ENCODE measurements at places on chromosomes 6 and 20.
A peak's percentile ranks its signal among the peaks of the same experiment; 100 is the strongest.

DNA sequence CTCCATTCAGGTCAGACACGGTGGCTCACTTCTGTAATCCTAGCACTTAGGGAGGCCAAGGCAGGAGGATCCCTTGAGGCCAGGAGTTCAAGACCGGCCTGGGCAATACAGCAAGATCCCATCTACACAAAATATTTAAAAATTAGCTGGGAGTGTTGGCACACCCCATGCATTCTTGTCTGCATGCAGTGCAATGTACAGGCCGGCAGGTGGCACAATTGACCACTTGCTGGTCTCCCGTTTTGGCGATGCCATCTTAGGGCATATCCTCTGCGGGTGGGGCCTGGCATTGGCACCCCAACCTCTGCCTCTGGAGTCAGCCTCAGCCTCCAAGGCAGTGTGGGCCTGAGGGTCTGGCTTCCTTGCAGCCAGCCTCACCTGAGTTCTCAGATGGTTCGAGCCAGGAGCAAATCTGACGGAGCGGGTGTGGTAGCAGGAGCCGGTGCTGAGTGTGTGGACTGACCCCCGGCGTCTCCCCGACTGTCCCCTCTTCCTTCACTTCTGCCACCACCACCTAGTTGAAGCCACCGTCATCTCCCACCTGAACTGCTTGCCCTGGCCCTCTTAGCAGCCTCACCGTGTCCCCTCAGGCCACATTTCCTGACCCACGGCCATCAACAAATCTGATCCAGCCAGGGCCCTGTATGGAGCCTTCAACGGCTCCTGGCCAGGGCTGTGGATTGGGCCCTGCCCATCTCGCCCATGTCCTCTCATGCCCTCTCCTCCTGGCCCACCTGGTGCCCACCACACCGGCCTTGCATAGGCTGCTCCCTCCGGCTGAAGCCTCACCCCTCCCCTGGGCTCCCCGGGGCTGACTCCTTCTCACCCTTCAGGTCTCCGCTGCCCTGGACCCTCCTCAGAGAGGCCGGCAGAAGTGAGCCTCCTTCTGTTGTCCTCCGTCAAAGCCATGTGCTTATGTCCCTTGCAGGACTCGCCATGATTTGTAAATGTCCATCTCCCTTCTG is 44.0 kb downstream of the EFCAB8 start:
- peak; percentile 26 for DNase-seq

DNA sequence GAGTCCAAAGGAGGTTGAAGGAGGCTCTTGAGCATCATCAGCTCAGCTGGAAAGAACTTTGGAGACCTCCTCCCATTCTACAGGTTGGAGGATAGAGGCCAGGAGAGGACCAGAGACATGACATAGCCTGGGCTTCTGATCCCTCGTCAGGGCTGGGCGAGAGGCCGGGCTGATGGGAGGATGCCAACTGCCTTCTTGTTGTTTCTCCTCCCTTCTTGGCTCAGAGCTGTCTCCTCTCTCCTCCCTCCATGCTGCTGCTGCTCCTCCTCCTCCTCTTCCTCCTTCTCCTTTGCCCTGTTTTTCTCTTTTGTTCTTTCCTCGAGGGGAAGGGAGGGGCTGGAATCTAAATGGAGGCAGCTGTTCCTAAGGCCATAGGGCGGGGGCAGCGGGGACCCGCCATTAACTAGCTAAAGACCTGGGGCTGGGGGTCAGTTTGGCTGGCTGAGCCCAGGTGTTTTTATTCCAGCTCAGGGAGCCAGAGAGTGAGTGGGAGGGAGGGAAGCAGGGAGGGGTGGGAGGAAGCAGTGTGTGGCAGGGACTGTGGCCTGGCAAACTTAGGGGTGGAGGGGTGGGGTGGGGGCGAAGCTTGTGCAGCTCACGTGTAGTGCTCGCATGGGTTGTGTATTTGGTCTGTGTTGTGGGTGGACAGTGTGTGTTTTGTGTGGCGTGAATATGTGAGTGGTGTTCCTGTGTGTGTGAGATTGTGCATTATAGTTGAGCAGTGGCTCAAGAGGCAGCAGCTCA is 84.8 kb downstream of the CD40 start:
- peak; percentile 8 for DNase-seq

GRCh38 chr20:62824476-62825332 is 7.9 kb downstream of the COL9A3 start:
- no peak for DNase-seq

DNA sequence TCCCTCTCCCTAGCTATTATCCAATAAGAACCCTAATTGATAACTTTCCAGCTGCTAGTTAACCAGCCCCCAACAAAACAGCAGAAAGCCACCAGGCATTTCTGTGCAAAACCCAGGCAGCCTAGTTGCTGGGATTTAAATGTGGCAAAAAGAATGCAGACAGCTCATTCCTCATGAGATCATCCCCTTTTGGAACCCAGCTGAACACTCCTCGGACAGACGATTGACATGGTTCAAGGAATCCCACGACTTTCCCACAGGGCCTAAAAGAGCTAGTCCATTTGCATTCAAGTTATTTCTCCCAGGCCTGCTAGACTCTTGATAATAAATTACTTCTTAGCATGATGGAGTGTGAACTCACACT is 24.0 kb downstream of the JAG1 start:
- no peak for DNase-seq

- DNase-seq, result no peak
Observed at GRCh38 chr6:16092990-16093389, 35.9 kb upstream of the MYLIP start.

DNA sequence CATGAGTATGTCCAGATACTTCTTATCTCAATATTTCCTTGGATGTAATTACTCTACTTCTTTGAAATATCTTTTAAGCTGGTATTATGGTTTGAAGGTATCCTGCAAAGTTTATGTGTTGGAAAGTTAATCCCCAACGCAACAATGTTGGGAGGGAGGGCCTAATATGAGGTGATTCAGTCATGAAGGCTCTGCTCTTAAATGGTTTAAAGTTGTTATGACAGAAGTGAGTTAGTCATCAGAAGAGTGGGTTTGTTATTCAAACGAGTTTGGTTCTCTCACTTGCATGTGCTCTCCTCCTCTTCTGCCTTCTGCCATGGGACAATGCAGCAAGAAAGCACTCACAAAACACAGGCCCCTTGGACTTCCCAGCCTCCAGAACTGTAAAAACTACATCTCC is 176.3 kb downstream of the KCNQ5 start:
- DNase-seq, result no peak

DNA sequence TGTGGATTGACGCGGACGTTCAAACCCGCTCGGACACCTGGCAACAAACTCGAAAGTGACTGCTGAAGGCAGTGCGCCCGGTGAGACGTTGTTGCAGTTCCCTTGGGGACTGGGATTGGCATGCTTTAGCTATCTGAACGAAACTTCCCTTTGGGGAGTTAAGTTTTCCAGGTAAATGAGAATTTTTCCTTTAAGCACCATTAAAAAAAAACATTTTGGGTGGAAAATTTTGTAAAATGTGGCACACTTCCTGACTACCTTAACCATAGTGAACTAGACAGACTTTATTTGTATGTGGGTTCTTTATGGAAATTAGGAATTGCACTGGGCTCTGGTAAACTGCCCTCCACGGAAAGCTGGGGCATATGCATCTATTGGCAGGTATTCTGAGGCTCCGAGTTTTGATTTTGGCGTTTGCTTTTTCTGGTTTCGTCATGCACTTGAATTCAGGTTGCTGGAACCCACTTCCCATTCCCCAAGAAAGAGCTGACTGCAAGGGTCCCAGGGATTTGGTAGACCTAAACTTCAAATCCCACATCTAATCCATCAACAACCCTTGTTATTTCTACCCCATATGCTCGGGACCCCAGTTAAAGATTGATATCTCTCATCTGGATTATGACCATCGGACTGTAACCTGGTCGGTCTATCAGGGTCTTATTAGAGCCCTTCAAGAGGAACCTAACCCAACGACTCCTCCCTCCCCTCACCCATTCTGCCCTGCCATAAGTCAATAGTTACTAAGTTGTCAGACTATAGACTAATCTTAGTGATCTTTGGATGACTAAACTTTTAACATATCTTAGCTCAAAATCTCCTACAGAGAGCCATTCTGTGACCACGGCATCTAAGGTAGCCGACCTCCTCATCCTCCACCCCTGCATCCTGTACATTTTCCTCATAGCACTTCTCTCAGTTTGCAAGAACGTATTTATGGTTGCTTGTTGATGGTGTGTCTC is 800 bp upstream of the DYNLT1 start:
- DNase-seq, result no peak

GRCh38 chr20:44495802-44496481 is 20.3 kb downstream of the TTPAL start:
- DNase-seq, result no peak

DNA sequence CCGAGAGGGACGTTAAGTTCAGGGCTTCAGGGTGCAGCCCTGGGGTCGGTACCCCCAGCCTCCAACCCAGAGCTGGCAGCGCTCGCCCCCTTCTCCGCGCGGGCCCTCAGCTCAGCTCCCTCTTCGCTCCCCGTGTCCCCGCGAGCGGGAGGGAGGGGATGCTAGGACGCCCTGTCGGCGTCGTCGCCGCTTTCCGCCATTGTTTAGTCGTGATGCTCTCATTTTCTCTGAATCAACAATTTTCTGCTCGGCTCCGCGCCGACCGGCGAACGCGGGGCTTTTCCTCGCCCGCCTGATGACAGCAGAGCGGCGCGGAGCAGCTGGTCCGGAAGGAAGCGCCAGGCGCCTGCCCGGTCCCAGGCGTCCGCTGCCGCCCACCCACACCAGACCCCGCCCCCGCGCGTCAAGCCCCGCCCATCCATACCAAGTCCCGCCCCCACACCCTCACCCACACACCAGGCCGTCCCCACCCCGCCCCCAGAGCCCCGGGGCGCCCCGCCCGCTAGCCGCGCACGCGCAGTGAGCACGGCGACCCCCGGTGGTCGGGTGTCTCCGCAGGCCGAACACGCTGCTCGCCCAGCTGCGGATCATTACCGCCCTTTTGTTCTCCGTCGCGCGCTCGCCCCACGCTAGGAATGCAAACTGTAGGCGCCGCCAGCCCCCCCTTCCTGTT is 50.1 kb upstream of the SLC32A1 start:
- peak; percentile 68 for DNase-seq

DNA sequence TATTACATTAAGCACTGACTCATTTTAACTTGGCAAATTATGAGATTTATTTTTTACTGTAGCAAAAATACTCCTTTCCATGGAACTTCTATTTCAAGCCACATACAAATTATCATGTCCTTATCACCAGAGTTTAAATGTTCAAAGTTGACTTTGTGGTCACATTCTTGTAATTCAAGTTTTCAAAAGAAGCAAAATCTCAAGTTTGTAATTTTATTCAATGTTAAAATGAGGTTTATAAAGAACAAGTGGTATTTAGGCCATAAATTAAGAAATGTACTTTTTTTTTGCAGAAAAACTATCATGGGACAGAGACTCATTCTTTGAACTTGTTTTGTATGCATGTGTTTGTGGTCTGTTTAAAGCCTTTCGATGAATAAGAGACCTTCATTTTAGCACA is 811.5 kb downstream of the TENT5A start:
- DNase-seq, result no peak

- DNase-seq, result no peak
Observed at GRCh38 chr6:36227379-36228228, 31.1 kb downstream of the BRPF3 start.

DNA sequence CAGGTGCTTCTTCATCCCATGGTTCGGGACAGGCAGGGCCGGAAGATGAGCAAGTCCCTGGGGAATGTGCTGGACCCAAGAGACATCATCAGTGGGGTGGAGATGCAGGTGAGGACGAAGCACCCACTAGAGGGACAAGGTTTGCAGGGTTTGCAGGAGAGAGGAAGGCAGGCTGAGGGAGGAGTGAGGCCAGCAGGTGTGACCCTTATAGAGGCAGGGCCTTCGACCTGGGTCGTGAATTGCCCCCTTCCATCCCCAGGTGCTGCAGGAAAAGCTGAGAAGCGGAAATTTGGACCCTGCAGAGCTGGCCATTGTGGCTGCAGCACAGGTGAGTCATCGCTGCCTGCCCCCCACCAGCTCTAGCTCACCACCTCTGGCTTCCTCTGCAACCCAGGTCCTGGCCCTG is 8.4 kb downstream of the VARS2 start:
- no peak for DNase-seq

- DNase-seq, result no peak
Observed at GRCh38 chr6:21331235-21331634, 262.3 kb upstream of the SOX4 start.

DNA sequence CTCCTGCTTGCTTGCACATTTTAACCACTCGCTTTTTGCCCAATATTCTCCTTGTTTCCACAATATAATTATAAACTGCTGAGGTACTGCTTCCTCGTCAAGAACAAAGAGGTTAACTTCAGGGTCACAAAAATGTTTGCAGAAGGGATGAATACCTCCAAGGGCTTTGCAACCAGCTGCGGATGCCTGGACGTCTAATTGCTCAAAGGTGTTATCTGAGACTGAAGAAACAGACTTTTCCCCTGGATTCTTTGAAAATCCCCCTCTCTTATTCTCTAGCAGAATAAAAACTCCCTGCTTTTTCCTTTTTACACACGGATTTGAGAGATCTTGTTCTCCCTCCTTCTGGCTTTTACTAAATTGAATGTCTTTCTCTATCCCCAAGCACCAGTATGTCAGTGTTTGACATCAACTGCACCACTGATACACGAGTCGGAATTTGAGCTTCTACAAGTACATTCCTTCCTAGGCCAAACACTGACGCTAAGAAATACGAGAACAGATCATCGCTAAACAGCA is 336 bp upstream of the SMPDL3A start:
- no peak for DNase-seq

DNA sequence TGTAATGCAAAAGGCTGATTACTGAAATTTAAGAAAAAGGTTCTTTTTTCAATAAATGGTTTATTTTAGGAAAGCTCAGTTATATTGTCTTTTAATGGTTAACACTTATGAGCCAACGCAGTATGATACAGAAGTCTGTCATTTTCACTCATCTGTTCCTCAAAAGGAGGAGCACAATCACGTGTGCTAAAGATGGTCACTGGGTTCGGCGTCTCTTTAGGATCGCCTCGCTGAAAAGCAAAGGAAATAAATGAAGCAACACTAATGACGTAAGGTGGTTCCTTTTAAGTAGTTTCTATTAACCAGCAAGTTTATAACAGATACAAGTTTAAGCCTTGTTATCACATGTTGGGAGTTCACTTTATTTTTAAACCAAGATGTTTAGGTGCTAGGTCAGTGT is 125.7 kb downstream of the MAP3K4 start:
- no peak for DNase-seq

DNA sequence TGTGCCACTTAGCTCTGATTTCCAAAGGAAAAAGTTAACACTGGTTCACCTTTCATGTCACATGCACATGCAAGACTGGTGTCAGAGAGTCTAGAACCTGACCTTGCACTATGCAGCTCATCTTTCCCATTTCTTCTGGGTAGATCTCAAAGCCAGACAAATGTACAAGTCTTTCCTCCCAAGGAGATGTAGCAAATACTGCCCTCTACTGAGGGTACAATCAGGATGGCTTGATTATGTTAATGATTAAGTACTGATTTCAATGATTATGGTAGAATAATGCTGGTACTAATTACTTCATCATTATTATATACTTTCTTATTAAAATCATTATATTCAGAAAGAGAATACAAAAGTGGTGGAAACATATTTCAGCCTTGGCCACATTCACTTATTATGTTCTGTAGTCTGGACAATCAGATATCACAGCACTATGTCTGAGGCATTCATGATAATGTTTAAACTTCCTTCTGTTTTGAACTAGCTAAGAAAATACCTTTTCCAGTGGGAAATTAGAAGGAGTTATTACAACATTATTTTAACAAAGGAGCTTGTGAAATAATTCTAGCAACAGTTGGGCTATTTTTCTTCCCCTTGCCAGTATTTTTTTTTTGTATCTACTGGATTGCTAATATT is 68.5 kb upstream of the FOXO3 start:
- DNase-seq, result no peak

- no peak for DNase-seq
Observed at GRCh38 chr6:115634887-115635286, 425.8 kb downstream of the FRK start.

Measured in C1 segment of cervical spinal cord (tissue), 14 donors.